ENCODE measurements at places on chromosomes 5 and 9. TPM values are rescaled to one million over a fixed set of nuclear protein-coding genes. Genes with fewer than 3 reads are reported as not detected.

The NUTM2G gene
- total RNA-seq: not detected

The PLPP7 gene
- 0.34 TPM for total RNA-seq

The ZNF474 gene
- total RNA-seq: not detected

The PPP2R2B gene
- 0.60 TPM for total RNA-seq

The LCP2 gene
- total RNA-seq: 315 TPM

The ETF1 gene
- total RNA-seq: 64.7 TPM

The FBXW11 gene
- total RNA-seq: 30.7 TPM

The KLF4 gene
- total RNA-seq: not detected

The GPR150 gene
- 1.8 TPM for total RNA-seq

The CCDC69 gene
- total RNA-seq: 63.3 TPM

The IL5 gene
- total RNA-seq: 0.48 TPM

The PRR16 gene
- not detected for total RNA-seq

The SCAMP1 gene
- 19.8 TPM for total RNA-seq

The TOR4A gene
- total RNA-seq: 8.8 TPM

The OR1J2 gene
- total RNA-seq: not detected

The ESM1 gene
- total RNA-seq: not detected

The AFF4 gene
- total RNA-seq: 31.5 TPM

The LCN1 gene
- total RNA-seq: not detected

The UBAP2 gene
- total RNA-seq: 41.9 TPM

The GNPDA1 gene
- total RNA-seq: 44.3 TPM

The PLAC8L1 gene
- total RNA-seq: not detected

The CARTPT gene
- not detected for total RNA-seq

The SLIT3 gene
- total RNA-seq: not detected

The PDZD2 gene
- not detected for total RNA-seq

The PIK3R1 gene
- total RNA-seq: 69.6 TPM

The AQP7 gene
- total RNA-seq: 0.55 TPM

The PPP3R2 gene
- total RNA-seq: not detected

The TMOD1 gene
- total RNA-seq: 0.48 TPM

The PAEP gene
- not detected for total RNA-seq

The SPRY4 gene
- total RNA-seq: 1.3 TPM

The FLT4 gene
- 1.4 TPM for total RNA-seq

The LRSAM1 gene
- total RNA-seq: 12.7 TPM

The PCDHB9 gene
- total RNA-seq: not detected

The MARCHF3 gene
- total RNA-seq: 3.2 TPM

The PCDHGA11 gene
- total RNA-seq: not detected

The ANKDD1B gene
- total RNA-seq: not detected

The SHLD3 gene
- 4.7 TPM for total RNA-seq

The NACC2 gene
- total RNA-seq: 8.7 TPM

The GFI1B gene
- total RNA-seq: not detected

The RLN2 gene
- total RNA-seq: 2.4 TPM

The FUBP3 gene
- 33.1 TPM for total RNA-seq

The GNE gene
- 15.3 TPM for total RNA-seq

The PCDHB5 gene
- not detected for total RNA-seq

The GRXCR2 gene
- not detected for total RNA-seq

The LCN9 gene
- not detected for total RNA-seq
